ENCODE measurements at places on chromosomes 6 and 20. TPM values are rescaled to one million over a fixed set of nuclear protein-coding genes. Genes with fewer than 3 reads are reported as not detected.

- DNase-seq: no peak
Observed at GRCh38 chr6:137954253-137954652, 87.2 kb downstream of the TNFAIP3 start.

DNA sequence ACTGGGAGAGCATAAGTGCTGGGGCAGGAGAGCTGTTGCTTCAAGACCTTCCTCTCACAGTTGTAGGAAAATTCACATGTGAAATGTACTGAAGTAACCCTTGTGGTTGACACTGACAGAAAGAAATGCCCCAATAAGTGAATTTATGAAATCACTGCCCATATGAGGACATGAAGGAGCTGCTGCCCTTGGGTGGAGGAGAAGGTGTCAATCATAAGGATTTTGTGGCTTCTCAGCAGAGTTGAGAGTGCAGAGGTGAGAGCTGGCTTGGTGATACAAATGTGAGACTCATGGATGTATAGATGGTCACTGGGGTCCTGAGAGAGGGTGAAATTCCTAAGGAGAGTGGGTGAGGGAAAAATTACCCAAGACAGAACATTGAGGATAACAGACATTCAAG, 33.9 kb upstream of the CMTR1 start:
- DNase-seq: no peak

GRCh38 chr20:61121661-61122060, 130.4 kb upstream of the CDH4 start:
- no peak for DNase-seq

DNA sequence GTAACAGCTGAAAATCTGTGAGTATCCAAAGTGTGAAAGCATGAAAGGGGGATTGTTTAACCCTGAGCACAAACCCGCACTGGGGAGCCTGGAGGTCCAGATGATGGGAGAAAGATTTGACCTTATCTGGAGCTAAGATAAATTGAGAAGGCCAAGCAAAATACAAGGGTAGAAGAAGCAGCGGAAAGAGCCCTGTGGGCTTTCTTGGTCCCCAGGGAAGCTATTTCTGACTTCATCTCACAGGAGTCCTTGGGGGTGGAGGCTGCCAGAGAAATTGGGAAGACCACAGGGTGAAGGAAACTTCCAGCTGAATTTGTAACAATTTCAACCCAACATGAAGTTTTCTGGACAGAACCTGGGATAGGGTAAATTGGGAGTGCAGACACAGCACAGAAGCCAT, 476.9 kb downstream of the MMUT start:
- no peak for DNase-seq

- DNase-seq: no peak
Observed at GRCh38 chr6:143232849-143233248, 172.2 kb downstream of the AIG1 start.

RALGAPB gene
- polyA plus RNA-seq: 40.1 TPM

ARMH2 gene
- polyA plus RNA-seq: not detected

DNA sequence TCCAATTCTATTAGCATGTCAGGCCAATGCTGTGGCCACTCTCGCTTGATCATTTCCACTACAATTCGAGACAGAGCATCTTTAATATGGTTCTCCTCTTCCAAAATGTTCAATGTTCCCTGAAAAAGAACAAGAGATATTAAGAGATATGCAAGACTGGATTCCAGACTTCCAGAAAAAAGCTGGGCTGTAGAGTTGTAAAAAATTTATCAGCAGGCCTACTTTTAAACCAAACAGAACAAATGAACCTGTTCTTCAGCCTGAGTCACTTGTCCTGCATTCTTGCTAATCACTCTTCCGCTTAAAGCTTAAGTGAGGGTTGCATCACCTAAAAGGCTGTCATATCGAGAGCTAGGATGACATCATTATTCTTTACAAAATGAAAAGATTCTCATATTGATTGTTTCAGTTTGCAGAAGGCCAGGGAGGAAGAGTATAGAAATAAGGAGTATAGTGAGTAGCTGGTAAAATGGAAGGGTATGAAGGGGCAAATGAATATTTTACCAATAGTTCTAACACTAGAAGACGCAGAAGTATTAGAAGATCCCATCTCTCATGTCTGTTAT, 4.9 kb downstream of the XPO5 start:
- DNase-seq: no peak

TP53TG5 gene
- 1.6 TPM for polyA plus RNA-seq

DNA sequence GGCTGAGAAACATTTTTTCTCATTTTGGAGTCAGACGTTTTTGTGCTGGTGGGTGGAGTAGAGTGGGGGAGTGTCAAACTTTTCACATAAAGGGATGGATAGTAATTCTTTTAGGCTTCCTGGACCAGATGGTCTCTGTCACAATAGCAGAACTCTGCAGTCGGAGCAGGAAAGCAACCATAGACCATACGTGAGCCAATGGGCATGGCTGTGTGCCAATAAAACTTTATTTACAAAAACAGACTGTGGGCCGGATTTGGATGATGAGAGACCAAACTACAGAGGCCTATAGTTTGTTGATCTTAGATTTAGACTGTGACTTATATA, 70.8 kb upstream of the SLC22A23 start:
- no peak for DNase-seq

DNA sequence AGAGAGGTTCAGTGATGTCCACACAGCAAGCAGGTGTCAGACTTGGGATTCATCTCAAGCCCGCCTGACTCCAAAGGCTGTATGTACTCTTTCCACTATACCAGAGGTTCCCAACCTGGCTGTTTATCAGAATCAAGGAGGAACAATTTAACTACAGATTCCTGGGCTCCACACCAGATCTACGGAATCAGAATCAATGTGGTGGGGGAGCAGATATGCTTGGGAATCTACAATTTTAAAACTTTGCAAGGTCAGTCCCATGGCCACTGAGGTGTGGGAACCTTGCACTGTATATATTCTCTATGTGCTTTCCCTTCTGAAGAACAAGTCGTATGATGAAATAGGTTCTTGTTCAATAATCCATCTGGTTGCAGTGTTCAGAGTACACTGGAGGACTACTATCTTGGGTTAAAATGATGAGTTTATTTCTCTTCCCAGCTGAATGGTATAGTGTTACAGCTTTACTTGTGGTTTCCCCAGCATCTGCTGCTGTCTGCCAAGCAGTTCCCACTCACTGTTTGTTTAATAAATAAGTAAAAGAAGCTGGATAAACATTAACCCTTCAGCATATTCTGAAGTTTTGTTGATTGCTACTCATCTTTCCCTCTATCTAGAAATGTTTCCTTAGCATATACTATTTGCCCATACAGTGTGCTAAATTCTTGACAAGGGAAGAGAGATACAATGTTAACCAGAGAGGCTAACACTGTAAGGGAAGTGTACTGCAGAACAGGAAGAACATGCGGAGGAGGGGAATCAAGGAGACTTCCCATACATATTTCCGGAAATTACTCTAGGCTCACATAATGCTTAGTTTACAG, 9.9 kb downstream of the TTI1 start:
- no peak for DNase-seq

QKI gene
- polyA plus RNA-seq: 213 TPM

- DNase-seq: no peak
Observed at GRCh38 chr6:44667668-44668390, 280.3 kb downstream of the CDC5L start.

GRCh38 chr6:82144007-82144851, 103.3 kb downstream of the IBTK start:
- DNase-seq: no peak

DNA sequence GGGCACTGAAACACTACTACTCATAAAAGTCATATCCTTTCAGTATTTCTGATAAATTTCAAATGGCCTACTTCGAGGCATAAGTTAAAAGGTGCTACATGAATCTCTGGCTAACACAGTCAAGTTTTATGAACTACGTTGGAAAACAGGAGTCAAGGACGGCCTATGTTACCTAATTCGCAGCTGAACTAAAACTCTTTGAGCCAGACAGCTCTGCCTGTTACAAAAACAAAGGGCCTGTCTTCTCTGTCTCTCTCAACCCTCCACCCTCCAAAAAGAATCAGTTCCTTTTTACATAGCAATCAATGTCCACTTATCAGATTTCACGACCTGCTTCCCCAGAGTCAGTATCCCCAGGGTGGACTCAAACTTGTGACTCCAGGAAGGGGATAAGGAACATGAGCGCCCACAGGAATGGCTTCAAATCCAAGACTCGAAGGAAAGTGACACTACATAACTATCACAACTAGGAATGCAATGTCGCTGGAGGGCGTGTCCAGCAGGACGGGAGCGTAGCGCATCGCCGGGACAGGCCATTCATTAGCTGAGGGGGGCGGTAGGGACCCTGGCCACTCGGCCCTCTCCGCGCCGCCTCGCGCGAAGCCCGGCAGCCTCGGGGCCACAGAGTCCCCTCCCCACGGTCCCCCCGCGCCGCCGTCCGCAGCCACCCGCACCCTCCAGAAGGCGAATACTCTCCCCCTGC, 591 bp downstream of the IBTK start:
- peak; percentile 67 for DNase-seq

GRCh38 chr6:152356662-152357061, 280.5 kb downstream of the SYNE1 start:
- no peak for DNase-seq

PGK2 gene
- polyA plus RNA-seq: 0.11 TPM

GRCh38 chr6:44061375-44062104, 65.7 kb downstream of the MRPL14 start:
- DNase-seq: no peak

- no peak for DNase-seq
Observed at GRCh38 chr20:23112595-23112994, 26.5 kb upstream of the CD93 start.

- peak; percentile 62 for DNase-seq
Observed at GRCh38 chr6:156780102-156780641, 3.0 kb downstream of the ARID1B start.

DNA sequence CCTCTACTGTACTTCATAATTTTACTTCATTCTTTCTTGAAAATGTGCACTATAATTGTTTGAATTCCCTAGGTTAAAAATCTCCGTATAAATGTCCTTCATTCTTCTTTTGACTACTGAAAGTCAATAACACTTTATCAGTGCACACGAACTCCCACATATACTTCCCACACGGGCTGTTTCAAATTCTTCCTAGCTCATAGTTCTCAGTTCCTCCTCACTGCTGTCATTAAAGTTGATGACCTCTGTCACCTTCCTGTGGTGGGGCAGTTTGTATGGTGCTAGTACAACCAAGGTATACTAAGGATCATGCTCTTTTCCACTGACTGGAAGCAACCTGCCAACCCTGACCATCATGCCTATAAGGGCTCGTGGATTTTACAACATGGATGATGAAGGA, 40.0 kb upstream of the CD2AP start:
- DNase-seq: no peak

DNA sequence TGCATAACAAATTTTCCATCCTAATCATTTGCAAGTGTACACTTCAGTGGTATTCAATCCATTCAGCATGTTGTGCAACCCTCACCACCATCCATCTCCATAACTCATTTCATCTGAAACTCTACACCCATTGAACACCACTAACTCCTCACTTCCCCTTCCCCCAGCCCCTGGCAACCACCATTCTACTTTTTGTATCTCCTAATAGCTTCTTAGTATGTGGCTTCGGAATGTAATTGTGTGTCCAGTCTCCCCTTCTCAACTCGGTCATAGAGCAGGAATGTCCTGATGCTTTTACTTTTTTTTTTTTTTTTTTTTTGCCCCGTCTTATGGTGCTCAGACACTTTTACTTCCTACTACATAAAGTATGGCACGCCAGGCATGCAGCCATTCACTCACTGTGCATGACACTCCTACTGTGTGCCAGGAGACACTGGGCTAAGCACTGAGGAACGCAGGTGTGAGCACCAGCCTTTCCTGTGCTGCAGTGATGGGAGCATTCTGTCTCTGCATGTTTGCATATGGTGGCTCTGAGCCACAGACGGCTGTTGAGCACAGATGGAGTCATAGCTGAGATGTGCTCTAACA, 15.3 kb downstream of the HCK start:
- no peak for DNase-seq

PARD6B gene
- polyA plus RNA-seq: 25.7 TPM

GRCh38 chr6:12490904-12491571, 200.9 kb downstream of the EDN1 start:
- DNase-seq: no peak

GRCh38 chr6:126117251-126117650, 130.9 kb downstream of the TRMT11 start:
- no peak for DNase-seq

GRCh38 chr6:138620630-138621029, 121.3 kb upstream of the NHSL1 start:
- no peak for DNase-seq

All from renal cortex interstitium (tissue), 15 donors.